Pons (tissue), 1 donor: ENCODE measurements at places on chromosomes 3 and 15.
A peak's percentile ranks its signal among the peaks of the same experiment; 100 is the strongest.

- peak; percentile 62 for DNase-seq
Measured at GRCh38 chr3:20511863-20512505, 326.0 kb upstream of the SGO1 start.

- DNase-seq = no peak
Measured at GRCh38 chr3:194034346-194035336, 101.3 kb upstream of the HES1 start.

DNA sequence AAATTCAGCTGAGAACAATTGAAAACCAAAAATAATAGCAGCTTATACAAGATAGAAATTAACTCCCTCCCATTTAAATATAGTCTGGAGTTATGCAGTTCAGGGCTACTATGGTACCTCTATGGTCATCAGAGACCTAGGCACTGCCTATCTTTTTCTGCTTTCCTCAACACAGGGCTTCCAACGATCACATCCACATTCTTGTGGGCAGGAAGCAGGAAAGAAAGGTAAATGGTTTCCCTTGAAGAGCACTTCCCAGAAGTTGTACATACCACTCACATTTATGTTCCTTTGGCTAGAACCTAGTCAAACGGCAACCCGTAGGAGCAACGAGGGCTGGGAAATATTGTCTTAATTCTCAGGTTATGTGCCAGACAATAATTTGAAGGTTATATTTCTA lies 197.7 kb upstream of the PRICKLE2 start:
- DNase-seq = no peak

- no peak for DNase-seq
Measured at GRCh38 chr3:98784042-98784441, 20.9 kb downstream of the ST3GAL6 start.

DNA sequence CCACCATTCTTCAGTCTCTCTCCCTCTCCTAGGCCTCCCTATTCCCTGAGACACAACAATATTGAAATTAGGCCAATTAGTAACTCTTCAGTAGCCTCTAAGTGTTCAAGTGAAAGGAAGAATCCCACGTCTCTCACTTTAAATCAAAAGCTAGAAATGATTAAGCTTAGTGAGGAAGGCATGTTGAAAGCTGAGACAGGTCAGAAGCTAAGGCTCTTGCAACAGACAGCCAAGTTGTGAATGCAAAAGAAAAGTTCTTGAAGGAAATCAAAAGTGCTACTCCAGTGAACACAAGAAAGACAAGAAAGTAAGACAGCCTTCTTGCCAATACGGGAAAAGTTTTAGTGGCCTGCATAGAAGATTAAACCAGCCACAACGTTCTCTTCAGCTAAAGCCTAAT lies 41.3 kb downstream of the PPM1L start:
- DNase-seq = no peak

DNA sequence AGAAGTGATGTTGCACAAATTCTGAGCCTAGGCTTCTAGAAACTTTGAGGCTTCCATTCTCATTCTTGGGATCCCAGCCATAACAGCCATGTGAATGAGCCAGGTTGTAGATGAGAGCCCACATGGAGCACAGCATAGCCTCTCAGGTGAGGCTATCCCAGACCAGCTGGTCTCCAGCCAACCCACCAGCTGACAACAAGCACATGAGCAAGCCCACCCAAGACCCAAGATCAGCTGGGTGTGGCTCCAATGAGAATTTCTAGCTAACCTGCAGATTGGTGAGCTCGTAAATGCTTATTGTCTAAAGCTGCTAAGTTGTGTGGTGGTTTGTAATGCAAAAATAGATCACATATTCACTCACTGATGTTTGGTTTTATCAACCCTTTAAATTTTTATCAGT lies 14.4 kb downstream of the KY start:
- no peak for DNase-seq

DNA sequence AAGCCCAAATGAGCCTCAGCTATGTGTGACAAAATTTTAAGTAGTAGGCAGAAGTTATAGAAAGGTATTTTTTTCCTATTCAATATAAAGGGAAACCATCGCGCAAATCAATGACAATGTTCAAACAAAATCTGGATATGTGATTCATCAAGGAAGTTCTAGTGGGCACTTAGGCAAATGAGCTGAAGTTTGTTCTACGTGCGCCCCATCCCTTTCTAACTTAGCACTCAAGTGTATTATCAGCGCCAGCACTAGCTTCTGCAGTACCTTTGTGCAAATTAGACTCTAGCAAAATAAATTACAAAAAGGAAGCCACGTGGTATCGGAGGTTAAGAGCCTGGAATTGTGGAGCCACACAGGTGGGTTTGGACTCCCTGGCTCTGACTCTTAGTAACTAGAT lies 91.1 kb downstream of the TBL1XR1 start:
- no peak for DNase-seq

- DNase-seq = no peak
Measured at GRCh38 chr15:80503319-80503952, 99.3 kb downstream of the ARNT2 start.

GRCh38 chr3:98657457-98657856 lies 64.0 kb upstream of the CPOX start:
- no peak for DNase-seq

- DNase-seq = no peak
Measured at GRCh38 chr3:149612456-149612855, 45.4 kb downstream of the WWTR1 start.

- DNase-seq = peak; percentile 67
Measured at GRCh38 chr3:13812034-13812471, 67.8 kb downstream of the WNT7A start.

DNA sequence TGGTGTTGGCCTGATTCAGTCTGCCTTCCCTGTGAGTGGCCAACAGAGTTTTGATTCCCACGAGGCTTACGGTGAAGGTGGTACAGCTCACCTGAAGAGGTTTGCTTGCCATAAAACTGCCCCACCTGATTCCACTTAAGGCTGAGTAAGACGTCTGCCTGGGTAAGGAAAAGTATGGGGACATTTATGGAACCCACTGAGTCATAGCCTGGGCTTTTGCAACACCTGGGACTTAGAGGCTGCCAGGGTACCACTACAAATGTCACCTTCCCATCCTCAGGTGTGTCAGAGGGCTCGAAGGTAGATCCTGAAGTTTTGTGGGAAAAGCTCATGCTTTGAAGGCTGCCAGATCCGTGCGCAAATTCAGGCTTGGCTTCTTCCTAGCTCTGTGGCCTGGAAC lies 56.9 kb upstream of the SLCO2A1 start:
- no peak for DNase-seq

GRCh38 chr3:187101184-187102072 lies 37.9 kb downstream of the RPL39L start:
- peak; percentile 61 for DNase-seq

DNA sequence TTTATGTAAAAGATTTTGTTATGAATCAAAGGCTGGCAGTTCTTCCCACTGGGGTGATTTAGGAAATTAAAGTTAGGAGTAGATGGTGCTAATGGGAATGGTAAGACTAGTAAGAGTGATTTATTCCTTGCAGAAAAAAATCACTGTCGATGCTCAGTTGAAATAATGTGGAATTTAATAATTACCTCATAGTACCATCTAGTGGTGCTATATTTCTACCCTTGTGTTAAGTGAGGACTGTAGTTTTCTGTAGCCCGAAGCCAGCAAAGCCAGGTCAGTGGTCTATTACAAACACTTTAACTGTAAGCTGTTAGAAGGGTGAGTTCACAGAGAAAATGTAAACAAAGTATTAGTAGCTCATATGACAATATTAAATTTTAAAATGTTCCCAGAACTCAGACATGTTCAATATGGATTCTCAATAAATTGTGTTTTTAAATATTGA lies 39.5 kb upstream of the GOLGA8J start:
- peak; percentile 91 for DNase-seq

- DNase-seq = no peak
Measured at GRCh38 chr3:52227117-52227516, 1.7 kb upstream of the TLR9 start.

- DNase-seq = no peak
Measured at GRCh38 chr3:48387634-48388033, 15.6 kb downstream of the FBXW12 start.

- DNase-seq = no peak
Measured at GRCh38 chr3:61680617-61681016, 119.2 kb downstream of the PTPRG start.

- DNase-seq = no peak
Measured at GRCh38 chr15:94253742-94254141, 22.4 kb downstream of the MCTP2 start.

DNA sequence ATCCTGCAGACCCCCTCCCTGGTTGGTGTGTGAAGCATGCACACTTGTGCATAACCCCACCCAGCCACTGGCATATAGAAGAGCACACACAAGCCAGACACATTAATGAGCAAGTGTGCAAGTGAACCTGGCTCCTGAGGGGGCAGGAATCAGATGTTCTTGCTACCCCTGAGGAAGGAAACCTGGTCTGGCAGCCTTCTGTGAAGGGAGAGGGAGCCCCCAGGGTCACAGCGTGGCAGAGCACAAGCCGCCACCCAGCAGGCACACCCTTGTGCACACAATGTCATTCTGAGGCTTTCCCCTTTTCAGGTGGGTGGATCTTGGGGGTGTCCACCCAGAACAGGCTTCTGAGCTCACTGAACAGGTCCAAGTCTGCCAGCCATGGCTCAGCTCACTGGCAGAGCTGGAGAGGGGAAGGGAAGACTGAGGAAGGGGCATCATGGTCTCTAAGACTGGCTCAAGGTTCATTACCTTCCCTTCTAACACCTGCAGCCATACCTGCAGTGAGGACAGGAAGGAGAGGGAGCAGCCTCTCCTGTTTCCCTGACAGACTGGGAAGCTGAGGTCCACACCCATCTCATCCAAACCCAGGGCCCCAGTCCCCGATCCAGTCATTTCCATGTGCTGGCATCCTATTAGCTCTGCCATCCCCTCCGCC lies 31.6 kb upstream of the SEMA3F start:
- DNase-seq = no peak

GRCh38 chr15:38398134-38398533 lies 55.8 kb upstream of the FAM98B start:
- DNase-seq = no peak

DNA sequence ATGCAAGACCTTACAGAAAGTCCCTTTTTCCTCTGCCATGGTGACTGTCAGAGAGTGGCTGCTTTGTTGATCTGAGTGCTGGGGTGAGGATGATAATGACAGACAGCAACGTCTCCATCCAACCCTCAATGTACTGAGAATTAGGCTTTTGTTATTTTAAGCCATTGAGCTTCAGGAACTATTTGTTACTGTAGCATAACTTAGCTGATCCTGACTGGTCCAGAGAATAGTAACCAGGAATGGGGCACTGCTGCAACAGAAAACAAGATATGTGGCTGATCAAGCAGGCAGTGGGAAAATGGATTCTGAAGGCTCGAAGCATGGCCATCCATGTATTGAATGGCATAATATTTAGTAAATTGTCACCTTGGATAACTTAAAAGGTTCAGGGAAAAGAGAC lies 5.2 kb upstream of the KLF13 start:
- DNase-seq = no peak
